ENCODE measurements at places on chromosomes 1 and 21.

- no peak for DNase-seq
Observed at GRCh38 chr1:172184506-172185191, 235.8 kb upstream of the C1orf105 start.

- DNase-seq = no peak
Observed at GRCh38 chr21:27536319-27536718, 569.4 kb upstream of the ADAMTS5 start.

GRCh38 chr1:66929146-66929688 is 4.4 kb downstream of the MIER1 start:
- peak; percentile 43 for DNase-seq

GRCh38 chr1:180571832-180572636 is 13.3 kb downstream of the OVAAL start:
- DNase-seq = peak; percentile 50

GRCh38 chr1:25649505-25650288 is 33.1 kb downstream of the MAN1C1 start:
- DNase-seq = no peak

GRCh38 chr1:229627003-229627402 is 956 bp downstream of the URB2 start:
- no peak for DNase-seq

DNA sequence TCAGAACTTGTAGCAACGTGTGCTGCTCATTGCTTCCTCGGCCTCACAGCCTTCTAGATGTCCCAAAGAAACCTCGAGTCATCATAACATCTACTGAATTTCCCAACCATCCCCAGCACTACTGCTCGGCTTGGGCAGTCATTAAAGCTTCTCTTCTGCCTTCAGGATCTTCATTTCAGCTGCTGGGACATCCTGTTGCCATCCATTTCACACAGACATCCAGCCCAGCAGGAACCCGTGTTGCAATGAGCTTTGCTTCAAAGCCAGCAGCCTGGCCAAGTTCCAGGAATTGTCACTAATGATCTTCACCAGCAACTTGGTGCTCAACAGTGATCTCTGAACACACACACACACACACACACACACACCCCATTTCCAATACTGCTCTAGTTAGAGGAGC is 18.5 kb downstream of the WLS start:
- peak; percentile 44 for DNase-seq

GRCh38 chr1:214438075-214438474 is 113.3 kb downstream of the PTPN14 start:
- no peak for DNase-seq

GRCh38 chr1:40564913-40565312 is 33.5 kb downstream of the ZNF684 start:
- DNase-seq = no peak

DNA sequence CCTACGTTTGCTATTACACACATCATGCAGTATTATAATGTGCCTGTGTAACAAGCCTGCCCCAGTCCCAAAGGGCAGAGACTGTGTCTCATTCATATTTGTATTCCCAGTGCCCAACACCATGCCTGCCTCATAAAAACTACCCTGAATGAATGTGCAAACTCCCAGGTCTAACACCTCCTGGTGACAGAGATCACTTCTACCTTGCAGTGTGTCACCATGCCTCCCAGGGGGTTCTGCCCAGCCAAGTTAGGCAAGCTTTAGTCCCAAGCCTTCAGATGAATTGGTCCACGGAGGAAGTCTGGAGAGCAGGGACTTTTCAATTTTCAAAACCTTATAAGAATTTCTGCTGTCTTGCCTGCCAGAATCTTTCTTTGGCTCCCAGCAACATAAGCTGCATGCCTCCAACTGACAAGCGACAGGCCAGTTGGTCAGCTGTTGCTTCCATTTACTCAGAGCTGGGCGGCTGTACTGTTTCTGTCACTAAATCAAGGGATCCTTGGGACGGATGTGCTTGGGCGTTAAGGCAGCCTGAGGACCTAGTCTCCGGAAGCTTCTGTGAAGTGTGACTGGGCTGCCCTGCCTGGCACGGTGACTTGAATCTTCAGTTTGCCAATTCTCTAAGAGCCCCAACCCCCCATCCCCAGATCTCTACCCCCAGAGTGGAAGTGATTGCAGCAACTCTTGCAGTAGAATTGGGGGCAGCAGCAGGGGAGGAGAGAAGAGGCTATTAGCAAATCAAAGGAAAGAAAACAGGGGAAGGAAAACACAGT is 1.2 kb downstream of the RXRG start:
- DNase-seq = no peak

DNA sequence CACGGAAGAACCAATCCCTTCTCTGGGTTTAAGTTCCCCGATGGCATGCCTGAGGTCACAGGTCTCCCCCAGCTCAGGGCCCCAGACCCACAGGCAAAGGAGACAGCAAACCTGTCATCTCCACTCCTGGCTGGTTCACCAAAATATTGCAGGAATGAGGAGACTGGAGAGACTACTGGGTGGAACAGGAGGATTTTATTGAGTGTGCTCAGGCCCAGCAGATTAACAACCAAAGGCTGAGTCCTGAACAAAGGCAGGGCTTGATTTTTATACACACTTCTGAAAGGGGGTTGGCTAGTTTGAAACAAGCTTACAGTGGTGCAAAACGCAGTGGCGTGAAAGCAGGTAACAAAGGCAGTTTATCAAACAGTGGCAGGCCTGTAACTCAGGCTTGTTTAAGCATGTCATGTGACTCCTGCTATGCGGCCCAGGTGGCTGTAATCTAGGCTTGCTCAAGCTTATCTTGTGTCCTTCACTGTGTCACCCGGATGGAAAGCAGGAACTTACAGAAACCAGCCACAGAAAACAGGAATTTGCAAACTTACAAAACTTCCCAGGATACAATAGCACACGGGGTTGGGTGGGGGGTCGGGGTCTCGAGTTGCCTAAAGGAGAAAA is 27.4 kb upstream of the KCNJ15 start:
- DNase-seq = no peak
